Hepatocyte (in vitro differentiated cells): ENCODE measurements at places on chromosomes 7 and 10.
A peak's percentile ranks its signal among the peaks of the same experiment; 100 is the strongest.

- peak; percentile 55 for DNase-seq
These were observed 130.9 kb upstream of the MKLN1 start for GRCh38 chr7:131196803-131197202.

DNA sequence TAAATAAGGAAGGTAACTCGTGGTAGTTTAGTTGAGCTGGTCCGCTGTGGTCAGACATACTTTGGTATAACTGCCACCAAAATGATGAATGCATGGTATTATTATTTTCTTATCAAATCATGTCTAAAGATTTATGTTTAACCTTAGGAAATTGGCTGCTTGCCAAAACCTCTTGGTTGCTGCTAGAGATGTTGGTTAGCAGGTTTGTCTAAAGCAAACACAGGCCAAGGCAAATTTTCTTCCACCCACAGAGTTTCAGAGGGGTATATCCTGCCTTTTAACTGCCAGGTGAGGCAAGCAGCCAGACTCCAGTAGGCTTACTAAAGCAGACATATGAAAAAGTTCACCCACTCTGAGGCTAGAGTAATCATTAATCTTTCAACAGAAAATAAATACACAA is 101.4 kb downstream of the SEMA3E start:
- DNase-seq: peak; percentile 52

DNA sequence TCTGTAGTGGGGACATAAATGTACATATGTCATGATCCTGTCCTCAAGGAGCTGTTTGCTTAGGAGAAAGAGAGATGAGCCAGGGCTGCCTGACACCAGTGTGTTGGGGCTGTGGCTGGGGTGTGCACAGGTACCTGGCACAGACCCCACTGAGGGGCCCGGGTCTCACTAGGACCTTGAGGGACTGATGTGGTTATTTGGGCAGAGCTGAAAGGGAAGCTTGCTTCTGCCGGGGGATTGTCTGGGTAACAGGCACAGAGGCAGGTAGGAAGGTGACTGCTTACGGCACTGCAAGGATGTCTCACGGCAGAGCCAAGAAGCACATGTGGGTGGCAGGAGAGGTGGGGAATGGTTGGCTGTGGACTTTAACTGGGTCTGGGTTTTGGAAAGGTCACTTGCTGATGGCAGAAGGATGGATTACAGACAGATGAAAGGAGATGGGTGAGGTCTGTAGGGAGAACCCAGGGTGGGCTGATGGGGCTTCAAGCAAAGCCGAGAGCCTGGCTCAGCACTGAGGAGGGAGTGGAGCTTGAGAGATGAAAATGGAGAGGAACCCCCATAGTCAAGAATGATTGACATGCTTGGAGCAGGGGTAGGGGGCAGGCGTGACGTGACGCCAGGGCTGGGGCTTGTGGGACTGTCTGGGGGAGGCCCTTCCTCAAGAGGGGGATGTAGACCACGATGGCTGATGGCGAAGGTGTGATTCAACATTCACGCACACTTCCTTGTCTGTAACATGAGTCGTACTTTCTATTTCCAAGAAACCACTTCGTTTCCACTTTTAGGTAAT is 207.7 kb upstream of the SHH start:
- DNase-seq: no peak

- DNase-seq: no peak
These were observed 6.5 kb downstream of the DUSP5 start for GRCh38 chr10:110504111-110504735.

GRCh38 chr10:125155101-125155500 is 5.3 kb downstream of the CTBP2 start:
- DNase-seq: no peak

DNA sequence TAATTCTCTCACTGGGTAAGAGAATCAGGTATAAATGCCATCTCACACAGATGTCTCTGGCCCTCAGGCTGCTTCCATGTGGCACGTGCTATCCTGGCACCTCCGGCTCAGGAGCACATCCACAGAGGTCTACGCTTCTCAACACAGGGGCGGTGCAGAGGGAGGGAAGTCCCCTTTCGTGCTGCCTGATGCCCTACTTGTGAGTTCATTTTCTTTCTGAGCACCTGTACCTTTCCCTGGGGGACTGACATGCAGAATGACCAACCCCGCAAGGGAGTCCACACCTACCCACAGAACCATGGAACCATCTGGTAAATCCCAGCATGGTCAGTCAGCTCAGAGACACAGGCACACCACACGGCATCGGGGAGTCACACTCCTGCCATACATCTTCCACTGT is 99.0 kb upstream of the SAMD8 start:
- no peak for DNase-seq

GRCh38 chr10:60732807-60733516 is 45.3 kb upstream of the CDK1 start:
- DNase-seq: peak; percentile 85

DNA sequence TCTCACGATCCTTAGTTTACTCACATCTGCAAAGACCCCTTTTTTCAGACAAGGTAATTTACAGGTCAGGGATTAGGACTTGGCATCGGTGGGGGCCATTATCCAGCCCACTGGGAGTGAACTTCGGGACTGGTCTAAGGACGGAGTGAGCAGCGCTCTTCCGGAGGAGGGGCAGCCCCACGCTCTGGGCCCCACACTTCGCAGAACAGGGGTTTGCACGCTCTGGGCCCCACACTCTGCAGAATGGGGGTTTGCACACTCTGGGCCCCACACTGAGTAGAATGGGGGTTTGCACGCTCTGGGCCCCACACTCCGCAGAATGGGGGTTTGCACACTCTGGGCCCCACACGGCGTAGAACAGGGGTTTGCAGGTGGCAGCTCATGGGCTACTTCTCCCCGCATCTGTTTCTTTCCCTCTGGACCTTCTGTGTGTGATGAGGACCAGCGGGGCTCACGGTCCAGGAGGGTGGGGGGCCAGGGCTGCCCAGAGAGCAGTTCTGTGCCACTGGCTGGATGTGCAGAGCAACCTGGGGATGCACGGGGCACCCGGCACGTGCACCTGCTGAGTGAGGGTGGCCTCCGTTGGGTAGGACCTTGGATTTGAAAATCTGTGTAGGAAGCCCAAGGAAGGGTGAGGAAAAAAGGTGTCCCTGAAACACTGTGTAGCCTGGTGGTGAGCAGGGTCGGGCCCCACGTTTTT is 134.8 kb downstream of the WDR37 start:
- no peak for DNase-seq

- no peak for DNase-seq
These were observed 1.4 kb upstream of the CFAP69 start for GRCh38 chr7:90243556-90243955.

DNA sequence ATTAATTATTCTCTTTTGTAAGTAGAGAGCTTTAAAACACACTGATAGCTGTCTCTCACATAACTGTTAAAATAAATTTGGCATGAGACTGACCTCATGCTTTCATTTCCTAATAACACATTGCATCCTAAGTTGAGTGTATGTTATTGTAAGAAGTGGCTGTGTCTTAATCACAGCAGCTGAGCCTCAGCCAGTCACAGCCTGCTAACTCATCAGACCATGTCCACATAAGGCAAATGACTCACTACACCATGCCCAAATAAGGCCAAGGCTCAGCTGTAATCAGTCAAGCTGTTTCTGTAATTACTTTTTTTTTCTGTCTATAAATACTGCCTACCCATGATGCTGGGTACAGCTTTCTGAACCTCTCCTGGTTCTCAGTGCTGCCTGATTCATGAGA is 860.9 kb downstream of the XPNPEP1 start:
- DNase-seq: peak; percentile 11

- DNase-seq: no peak
These were observed 58.1 kb downstream of the HECW1 start for GRCh38 chr7:43170571-43170970.

DNA sequence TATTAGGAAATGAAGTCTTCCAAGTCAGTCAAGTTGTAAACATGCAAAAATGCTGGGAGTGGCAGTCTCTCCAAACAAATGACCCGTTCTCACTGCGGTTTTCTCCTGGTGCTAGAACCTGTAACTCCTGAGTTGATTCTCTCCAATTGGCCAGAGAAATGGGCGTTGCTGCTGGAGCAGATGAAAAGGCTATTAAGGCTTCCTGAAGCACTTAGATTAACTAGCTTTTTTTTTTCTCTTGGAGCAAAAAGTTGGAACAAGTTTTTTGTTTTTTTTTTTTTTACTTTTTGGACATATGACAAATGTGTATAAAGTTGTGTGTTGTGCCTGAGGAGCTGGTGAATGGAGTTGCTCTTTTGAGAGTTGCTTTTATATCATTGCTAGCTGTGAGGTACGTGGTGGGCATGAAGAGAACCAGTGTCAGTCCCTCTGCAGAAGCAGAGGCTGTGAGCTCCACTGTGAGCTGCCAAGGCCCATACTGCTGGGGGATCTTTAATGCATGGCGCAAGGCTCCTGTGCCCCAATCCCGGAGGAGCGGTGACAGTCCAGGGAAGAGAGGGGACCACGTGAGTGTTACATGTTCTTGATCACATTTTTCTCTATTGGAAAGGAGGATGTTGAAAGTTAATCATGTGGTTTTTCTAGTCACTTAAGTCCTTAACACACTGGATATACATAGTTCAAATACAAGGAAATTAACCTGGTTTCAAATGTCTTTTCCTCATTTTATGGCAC is 393.6 kb upstream of the GALNT17 start:
- DNase-seq: peak; percentile 41

DNA sequence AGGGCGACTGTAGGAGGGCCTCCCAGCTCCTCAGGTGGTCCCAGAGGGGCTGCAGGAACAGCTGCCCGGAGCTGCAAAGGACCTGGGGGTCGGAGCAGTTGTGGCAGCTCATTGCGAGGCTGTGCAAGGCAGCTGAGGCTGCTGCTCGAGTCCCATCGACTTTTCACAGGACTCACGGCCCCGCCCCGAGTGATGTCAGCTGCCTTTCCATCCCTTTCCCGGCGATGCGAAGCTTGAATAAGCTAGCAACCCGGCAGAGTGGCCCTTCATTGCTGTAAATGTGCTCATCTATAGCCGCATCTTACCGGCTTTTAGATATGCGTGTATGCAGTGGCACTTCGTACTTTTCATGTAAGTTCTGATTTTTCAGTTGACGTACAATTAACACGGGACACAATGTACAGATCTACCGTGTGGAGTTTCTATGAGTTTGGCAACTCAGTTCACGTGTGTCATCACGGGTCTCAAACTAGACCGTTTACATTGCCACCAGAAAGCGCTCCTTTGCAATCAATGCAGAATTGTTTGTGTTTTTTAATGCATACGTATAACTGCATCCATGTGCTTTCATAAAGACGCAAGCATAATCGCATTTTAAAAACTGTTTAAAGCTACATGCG is at the start of gene CH25H:
TSS of gene CH25H (minus strand) at position 137 of the 620 bp plus-strand sequence. CDS start at position 112, 25 bp downstream.
- DNase-seq: peak; percentile 78

DNA sequence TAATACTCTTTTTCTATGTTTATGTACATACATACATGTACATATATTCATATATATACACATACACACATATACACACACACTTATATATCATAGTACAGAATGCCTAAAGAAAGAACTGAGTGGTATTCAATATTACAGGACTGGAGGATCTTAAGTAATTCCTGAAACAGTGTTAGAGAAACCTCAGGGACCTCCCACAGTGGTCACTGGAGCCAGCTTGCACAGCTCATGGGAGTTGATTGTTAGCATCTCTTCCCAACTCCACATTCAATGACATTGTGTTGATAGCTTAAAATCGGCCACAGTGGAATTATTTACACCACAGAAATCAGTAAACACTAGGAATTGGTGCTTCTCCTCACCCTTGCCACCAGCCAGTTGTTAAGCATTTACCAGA is 6.0 kb downstream of the LRRC17 start:
- no peak for DNase-seq

- no peak for DNase-seq
These were observed 531.2 kb upstream of the GHITM start for GRCh38 chr10:83607959-83608745.

DNA sequence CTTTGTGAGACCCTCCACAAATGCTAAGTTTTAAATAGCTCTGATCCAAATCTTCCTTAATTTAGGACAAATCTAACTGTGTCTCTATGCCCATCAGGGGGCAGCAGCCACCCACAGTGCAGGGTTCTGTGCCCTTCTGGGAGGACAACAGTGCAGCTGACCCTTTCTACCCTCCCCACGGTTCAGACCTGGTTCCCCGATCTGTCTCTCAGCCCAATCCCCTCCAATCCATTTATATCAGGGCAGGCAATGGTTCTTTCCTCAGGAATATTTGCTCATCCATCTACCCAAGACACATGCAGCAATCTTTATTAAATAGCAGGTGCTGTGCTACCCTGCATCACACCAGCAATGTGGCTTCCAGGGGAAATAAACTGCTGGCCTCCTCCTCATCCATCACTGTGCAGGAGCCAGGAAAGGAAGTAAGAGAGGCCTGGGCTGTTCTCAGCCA is 4.0 kb upstream of the RBM28 start:
- peak; percentile 58 for DNase-seq

- DNase-seq: no peak
These were observed 74.8 kb downstream of the HIPK2 start for GRCh38 chr7:139702811-139703486.

DNA sequence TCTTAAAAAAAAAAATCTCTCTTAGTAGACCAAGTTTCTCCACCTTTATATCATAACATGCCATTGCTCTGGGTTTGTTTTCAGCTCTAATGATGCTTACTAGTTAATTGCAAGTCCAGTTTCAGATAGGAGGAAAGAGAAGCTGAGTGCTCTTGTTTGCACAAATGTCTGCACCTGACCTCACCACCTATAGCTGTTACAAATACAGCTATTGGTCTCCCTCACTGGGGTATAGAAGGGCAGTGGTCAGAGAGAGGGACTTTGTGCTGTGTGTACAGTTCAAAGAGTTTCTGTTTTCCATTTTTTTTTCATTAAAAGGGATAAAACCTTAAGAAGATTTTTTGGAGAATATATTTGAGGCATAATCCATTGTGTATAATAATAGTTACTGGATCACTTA is 52.7 kb downstream of the TAS2R16 start:
- DNase-seq: no peak

DNA sequence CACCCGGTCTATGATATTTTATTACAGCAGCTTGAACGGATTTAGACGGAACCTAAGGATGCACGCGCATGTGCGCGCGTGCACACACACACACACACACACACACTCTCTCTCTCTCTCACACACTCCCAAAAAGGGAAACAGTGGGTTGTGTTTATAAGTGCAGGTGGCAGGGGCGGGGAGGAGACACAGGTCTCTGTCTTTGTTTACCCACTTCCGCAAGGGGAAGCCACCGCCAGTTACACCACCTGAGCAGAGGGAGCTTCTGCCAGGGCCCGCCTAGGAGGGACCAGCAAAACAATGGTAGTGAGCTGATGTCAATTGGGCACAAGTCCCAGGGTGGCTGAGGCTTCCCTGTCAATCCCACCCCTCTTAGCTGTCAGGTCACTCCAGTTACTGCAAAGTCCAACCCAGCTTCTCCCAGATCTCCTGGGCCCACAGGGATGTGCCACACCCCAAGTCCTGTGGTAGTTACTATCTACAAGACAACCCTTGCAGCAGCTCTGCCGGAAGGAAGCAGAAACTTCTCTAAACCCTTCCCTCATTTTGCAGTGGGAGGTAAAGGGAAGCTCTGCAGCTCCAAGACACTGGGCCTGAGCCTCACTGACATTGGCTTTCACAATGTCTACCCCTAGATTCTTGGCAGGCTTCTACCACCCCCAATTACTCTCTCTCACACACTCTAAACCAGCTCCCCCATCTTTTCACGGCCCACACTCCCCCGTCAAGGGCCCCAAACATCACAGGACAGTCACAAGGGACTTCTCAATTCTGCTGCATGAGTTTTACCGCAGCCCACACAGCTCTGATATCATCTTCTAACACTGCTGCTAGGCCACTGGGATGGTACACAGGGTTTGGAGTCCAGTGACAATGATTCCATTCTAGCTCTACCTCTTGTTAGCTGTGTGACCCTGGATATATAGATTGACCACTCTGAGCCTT is 17.6 kb downstream of the ANXA11 start:
- DNase-seq: no peak

GRCh38 chr10:128011059-128011979 is 104.4 kb downstream of the PTPRE start:
- DNase-seq: peak; percentile 80
